Kidney capillary endothelial cell (primary cell): ENCODE measurements at places on chromosomes 6 and 20.

GRCh38 chr6:57262901-57263694, 41.0 kb upstream of the RAB23 start:
- no peak for DNase-seq

DNA sequence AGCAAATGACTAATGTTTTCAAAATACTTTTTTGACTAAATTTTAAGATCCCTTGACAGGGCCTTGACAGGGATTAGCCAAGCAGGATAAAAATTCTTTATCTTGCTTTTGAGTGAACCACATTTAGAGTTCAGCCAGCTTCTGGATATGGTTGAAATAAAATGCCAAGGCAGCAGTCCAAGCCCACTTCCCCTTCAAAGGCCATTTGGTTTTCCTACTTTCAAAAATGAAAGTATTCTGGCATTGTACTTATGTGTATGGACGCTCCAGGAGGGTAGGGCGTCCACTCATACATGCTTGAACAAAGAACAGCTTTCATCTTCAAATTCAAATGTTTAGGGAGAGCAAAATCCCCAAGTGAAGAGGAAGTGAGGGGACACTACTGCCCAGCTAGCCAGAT, 82.3 kb upstream of the BCLAF1 start:
- no peak for DNase-seq

DNA sequence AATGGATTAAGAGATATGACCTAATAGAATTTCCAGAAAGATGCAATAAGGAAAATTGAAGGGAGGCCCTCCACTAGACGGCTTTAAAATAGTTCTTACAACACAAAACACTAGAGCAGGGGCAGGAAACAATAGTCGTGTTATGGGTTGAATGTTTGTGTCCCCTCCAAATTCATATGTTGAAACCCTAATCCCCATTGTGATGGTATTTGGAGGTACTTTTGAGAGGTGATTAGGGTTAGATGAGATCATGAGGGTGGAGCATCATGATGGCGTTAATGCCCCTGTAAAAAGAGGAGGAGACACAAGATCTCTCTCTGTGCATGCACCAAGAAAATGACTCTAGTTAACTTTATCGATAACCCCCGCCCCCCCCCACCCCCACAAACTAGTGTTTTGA, 104.0 kb upstream of the HMGN3 start:
- DNase-seq: no peak

GRCh38 chr6:166490671-166491500, 95.6 kb downstream of the RAMACL start:
- peak; percentile 55 for DNase-seq

DNA sequence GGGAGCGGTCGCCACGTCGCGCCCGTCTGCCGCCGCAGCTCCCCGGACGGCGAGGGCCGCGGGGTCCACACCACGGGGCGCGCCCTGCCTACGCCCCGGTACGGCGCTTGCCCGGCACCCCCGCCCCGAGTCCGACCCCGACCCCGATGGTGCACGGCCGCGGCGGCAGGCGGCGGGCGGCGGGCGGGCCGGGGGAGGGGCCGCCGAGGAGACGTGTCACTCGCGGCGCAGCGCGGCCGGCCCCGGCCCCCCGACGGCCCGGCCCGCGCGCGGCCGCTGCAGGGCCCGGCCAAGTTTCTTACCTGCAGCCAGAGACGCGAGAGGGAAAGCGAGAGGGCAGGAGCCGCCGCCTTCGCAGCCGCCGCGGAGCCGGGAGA, 328 bp downstream of the RRBP1 start:
- no peak for DNase-seq

DNA sequence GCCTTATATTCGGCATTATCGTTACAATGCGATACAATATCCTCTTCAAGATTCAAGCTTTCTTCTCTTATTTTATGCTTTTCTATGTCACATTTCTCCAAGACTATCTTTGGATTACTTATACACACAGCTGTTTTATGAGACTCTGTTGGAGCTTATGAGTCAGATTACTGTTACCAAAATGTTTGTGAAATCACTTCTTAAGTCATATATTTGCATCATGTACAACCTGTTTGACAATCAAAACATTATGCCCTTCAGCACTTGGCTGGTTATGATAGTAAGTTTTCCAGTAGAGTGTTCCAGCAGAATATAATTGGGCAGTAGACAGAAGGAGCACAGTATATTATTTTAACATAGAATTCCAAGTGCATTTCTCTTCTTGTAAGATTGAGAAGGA, 35.2 kb downstream of the BMP6 start:
- DNase-seq: no peak

DNA sequence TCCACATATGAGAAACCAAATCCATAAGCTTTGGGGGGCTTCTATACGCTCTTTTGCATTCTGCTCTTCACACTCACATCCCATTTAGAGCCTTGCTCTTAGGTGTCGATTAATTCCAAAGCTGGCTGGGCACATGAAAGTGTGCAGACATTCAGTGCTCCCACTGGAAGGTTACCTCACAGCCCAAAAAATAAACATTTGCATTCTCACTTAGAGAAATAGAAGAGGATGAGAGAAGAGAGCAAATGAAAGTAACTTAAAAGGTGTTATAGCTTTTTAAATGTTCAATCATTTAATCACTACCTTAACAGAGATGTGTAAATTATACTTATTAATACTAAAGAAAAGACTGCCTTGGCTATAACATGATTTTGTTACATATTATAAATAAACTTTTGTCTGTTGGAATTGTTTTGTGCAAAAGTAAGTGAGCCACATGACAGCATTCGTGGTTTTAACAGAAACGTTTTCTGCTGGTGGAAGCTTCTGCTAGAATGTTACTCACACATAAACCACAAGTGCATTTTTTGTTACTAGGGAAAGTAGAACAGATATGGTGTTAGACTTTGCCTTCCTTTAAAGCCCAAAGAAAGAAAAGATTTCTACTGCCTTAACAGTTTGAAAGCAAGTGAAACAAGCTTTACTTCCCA, 116.7 kb downstream of the SIM1 start:
- DNase-seq: no peak

- DNase-seq: peak; percentile 95
Measured at GRCh38 chr6:17865798-17866725, 121.4 kb downstream of the KIF13A start.

DNA sequence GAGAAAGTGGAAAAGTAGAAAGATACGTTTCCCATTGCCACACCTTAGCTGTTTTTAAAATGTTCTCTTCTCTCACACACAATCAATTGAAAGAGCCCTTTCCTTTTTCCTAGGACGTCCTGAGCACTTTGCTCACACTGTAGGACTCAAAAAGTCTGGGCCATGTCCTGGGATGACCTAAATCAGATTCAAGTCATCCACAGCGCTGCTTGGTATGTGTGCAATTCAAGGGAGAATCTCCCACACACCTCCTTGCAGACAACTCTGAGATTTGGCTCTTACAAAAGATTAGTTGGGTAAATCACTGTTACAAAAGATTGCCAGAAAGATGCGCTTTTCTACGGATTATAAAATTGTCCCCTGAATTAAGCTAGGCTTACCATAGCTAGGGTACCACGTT, 130.1 kb downstream of the RNASET2 start:
- no peak for DNase-seq

DNA sequence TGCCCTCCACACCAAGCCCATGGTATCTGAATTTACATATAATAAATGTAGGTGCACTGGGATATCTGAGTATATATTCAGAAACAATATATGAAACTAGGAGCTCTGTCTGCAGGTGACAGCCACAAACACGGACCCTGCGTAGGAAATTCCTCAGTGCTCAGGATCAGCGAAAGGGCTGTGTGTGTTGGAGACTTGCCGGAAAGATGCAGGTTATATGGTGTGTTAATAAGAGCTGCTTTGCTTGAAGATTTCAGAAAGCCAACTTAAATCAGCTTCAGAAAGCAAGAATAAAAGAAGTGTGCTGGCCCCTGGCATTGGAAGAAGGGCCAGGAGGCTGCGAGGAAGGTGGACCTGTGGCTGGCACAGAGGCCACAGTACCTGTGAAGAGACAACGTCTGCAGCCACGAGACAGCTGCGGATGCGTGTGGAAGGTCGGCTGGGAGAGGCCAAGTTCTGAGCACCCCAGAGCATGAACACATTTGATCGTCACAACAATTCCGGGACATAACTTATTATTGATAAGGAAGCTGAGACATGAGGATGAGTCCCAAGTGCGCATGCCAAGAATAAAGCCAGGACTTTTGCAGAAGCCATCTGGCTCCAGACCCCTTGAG, 183.2 kb downstream of the DLL1 start:
- no peak for DNase-seq

- peak; percentile 62 for DNase-seq
Measured at GRCh38 chr6:7137335-7138045, 29.7 kb downstream of the RREB1 start.

DNA sequence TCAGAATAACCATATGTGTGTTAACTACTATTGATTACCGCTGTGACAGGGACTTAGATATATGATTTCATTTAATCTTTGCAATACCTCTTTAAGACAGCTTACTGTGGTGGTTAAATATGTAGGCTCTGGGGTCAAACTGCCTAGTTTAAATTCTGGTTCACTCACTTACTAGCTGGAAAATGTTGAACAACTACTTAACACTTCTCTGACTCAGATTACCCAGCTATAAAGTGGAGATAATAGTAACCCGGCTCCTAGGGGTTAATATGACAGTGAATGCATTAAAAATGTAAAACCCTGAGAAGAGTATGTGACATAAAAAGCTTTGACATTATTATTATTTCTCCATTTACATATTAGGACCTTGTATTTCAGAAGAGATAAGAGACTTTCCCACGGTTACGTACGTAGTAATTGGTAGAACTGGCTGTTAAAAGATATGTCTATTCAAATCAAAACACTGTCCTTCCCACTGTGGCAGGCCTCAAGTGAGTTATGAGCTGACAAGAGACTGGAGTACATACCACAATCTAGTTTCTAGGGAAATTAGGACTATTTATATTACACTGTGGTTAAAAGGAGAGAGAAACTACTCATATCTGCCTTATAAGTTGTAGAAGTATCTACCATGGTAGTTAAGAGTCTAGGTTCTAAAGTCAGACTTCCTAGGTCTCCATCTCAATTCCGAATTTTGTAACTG, 4.4 kb upstream of the PLCB1 start:
- DNase-seq: no peak

DNA sequence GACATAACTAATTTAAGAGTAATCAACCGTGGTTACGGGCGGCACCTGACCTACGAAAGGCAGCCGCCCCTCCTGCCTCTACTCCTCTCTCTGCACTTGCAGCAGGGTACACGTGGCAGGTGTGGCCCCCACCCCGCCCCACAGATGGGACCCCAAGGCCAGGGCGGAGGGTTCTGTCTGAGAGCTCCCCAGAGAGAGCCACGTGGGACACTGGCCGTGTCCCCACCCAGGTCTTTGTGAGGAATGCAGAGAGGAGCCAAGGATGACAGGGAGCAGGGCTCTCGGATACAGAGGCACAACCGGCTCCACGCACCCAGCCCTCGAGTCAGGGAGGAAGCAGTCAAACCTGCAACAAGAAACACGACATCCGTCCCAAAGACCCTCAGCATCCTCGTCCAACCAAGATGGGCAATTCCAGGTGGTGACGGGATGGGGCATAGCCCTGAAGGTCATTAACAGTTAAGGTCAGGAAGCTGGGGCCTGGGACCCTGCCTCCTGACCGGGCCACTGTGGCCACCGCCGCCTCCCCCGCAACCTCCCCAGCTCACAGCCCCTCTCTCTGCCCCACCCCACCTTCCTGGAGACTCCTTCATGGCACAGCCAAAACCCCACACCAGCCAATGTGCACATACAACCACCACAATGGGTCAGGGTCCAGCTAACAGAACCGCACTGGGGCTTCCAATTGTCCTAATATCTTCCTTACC, 47.1 kb downstream of the TAF4 start:
- no peak for DNase-seq

DNA sequence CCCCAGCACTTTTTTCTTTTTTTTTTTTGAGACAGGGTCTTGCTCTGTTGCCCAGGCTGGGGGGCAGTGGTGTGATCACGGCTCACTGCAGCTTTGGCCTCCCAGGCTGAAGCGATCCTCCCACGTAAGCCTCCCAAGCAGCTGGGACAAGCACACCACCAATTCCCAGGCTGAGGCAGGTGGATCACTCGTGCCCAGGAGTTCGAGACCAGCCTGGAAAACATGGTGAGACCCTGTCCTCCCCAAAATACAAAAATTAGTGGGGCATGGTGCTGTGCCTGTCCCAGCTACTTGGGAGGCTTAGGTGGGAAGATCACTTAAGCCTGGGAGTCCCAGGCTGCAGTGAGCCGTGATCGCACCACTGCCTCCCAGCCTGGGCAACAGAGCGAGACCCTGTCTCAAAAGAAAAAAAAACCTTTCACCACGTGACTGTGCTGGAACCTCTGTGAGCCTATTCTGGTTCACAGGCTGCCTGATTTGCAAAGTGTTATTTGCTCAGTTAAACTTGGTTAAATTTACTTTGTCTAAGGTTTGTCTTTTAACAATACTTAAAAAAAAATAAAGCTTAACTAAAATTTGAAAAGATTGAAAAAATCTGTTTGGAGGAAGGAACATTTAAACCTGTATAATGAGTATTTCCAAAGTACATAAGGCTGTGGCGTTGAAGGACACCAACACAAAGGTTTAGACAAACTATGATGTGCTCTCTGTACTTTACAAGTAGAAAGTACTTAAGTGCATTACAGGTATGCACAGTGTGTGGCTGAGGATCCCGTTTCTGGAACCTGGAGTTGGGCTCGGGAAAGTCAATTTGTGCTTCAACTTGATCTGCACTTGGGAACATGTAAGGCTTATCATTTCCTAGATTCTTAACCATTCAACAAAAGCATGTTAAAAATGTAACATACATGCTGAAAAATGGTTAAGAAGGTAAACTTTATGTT, 55.0 kb downstream of the PPP1R3G start:
- no peak for DNase-seq

GRCh38 chr6:149925253-149925973, 2.5 kb upstream of the RAET1G start:
- no peak for DNase-seq

DNA sequence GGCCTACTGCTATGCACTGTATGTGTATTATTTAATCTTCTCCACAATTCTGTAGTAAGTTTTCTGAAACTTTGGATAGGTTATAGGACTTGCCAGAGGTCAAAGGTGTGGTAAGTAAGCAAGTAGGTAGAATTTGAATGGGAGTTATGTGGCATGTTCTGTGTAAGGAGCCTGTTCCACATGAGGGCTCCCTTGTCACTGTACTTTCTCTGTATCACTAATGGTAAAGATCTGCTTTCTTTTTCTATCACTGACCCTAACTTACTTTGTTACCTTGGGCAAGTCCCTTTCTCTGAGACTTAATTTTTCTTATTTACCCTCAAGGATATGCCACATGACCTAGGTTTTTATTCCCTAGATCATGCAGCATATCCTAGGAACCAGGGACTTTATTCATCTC, 50.3 kb downstream of the EIF2S2 start:
- no peak for DNase-seq

DNA sequence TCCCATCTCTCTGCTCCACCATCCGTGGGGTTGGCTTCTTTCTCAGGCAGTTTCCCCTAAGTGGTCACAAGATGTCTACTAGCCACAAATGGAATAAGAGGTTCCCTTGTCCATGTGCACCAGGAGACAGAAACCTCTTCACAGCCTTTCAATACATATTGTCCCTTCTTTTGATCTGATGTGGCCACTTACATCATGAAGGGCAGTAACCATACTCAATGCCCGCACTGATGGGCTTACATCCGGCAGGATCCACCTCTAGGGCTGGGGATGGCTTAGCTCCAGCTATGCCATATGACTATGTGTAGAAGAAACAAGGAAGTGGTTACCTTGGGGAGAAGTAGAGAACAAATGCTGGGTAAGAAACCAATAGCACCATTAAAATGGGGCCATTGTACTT, 64.4 kb downstream of the PLEKHG1 start:
- DNase-seq: no peak
